ENCODE measurements at places on chromosomes 6 and 20.
A peak's percentile ranks its signal among the peaks of the same experiment; 100 is the strongest.

- peak; percentile 83 for DNase-seq
These were observed 171.4 kb upstream of the ZNF337 start for GRCh38 chr20:25867776-25868649.

GRCh38 chr6:353642-354614 lies 37.6 kb upstream of the IRF4 start:
- no peak for DNase-seq

- DNase-seq, result peak; percentile 37
These were observed 24.4 kb downstream of the DYNLT1 start for GRCh38 chr6:158619922-158620801.

- DNase-seq, result no peak
These were observed 3.9 kb upstream of the SYS1 start for GRCh38 chr20:45359069-45359405.

DNA sequence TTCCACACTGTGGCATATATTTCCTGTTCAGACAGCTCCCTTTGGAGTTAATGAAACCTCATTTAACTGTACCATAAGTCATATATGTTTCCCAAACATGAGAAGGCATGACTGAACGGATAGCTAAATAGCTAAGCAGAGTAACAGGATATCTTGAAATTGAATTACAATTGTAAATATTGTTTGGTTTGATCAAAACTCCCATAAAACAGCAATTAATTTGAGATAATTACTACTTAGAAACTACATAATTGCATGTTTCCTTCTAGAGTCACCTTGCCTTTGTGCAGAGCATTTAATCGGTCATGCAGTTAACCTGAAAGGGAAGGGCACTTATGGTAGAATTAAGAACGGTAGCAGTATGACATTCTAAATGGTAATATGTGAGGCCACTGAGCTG lies 179.0 kb upstream of the MAP3K7 start:
- DNase-seq, result no peak

GRCh38 chr6:56359201-56359899 lies 112.0 kb upstream of the COL21A1 start:
- peak; percentile 64 for DNase-seq

DNA sequence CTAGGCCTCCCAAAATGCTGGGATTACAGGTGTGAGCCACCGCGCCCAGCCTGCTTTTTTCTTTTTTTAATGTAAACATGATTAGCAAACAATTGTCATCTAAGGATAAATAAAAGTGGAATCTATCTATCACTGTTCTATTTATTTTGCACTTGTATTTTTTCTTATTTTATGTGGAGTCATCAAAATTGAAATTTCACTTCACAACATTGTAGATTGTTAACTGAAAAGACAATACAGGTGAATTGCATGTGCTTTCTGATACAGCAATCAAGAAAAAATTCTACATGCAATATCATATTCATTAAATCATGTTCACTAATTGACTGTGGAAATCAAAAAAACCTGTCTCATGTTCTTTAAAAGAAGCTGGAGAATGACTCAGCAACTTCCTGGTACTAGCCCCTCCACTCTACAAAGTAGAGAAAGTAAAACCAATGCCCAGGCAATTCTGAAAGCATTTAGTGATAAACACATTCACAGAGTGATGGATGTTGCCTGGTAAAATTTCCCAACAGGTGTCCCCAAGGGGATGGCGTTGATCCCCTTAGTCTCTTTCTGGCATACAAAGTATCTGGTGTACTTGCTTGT lies 10.7 kb upstream of the RFX6 start:
- DNase-seq, result no peak

- DNase-seq, result no peak
These were observed 130.5 kb downstream of the ZFP64 start for GRCh38 chr20:52060794-52061714.

DNA sequence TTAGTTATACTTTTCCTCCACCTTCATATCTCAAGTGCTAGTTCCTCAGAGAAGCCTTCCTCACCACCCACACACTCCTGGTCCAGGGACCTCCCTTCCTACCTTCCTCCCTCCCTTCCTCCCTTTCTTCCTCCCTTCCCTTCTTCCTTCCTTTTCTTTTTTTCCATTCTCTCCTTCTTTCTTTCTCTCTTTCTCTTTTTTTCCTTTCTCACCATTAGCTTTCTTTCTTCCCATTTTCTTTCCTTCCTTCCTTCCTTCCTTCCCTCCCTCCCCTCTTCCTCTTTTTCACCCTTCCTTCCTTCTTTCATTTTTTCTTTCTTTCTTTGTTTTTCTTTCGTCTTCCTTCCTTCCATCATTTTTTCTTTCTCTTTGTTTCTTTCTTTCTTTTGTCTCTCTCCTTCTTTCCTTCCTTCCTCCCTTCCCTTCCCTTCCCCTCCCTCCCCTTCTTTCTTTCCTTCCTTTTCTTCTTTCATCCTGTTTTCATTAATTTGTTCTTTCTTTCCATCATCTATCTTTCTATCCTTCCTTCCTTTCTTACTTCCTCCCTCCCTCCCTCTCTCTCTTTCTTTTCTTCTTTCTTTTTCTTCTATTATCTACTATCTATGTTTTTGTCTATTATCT lies 416.0 kb downstream of the PLCB1 start:
- DNase-seq, result no peak

- DNase-seq, result no peak
These were observed 30.9 kb downstream of the SRC start for GRCh38 chr20:37376791-37377190.

DNA sequence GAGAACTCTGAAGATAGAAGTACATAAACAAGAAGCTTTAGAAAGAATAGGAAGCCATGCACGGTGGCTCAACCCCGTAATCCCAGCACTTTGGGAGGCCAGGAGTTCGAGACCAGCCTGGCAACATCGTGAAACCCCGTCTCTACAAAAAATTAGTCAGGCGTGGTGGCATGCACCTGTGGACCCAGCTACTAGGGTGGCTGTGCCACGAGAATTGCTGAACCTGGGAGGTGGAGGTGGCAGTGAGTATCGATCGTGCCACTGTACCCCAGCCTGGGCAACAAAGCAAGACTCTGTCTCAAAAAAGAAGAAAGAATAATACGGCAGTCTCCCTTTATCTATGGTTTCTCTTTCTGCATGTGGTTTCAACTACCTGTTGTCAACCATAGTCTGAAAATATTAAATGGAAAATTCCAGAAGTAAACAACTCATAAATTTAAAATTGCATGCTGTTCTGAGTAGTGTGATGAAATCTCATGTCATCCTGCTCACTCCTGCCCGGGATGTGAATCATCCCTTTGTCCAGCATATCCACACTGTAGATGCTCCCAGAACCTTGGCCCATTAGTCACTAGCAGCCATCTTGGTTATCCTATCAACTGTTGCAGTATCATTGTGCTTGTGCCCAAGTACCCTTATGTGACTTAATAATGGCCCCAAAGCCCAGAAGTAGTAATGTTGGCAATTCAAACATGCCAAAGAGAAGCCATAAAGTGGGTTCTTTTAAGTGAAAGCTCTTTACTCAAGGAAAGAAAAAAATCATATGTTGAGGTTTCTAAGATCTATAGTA lies 22.1 kb downstream of the DEK start:
- no peak for DNase-seq

DNA sequence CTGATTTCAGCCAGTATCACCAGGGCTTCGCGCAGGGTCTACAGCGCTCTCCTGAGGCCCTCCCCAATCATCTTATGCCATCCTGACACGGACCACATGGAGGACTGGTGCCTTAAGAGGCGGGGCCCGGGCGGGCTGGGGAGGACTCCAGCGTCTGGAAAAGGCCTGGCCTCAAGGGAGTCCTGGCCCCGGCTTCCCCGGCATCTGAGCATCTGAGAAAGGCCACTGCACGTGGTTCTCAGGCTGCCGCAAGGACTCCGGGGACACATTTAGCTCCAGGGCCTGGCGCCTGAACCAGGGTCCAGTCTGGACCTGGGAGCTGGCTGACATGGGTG lies 21.4 kb downstream of the BHLHE23 start:
- no peak for DNase-seq

- no peak for DNase-seq
These were observed 20.6 kb downstream of the CYP39A1 start for GRCh38 chr6:46632053-46632452.

DNA sequence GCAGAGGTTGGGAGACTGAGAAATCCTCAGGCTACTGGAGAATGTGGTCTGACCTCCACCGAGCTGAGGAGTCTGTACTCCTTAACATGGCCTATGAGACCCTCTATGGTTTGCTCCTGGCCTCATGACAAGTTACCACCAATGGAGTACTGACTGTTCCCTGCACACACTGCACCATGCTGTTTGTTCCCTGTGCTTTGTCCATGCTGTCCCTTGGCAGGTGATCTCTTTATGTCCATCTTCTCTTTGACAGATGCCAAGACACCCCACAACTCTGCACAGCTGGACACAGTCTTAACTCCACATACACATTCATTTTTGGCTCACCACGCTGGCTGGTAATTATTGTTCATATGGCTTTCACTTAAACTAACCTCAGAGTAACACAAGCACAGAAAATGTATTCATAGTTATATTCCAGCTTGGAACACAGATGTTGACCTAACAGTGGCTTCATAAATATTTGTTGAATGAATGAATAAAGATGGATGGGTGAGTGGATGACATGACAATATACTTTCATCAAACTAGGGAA lies 258.0 kb downstream of the ATXN1 start:
- DNase-seq, result no peak

DNA sequence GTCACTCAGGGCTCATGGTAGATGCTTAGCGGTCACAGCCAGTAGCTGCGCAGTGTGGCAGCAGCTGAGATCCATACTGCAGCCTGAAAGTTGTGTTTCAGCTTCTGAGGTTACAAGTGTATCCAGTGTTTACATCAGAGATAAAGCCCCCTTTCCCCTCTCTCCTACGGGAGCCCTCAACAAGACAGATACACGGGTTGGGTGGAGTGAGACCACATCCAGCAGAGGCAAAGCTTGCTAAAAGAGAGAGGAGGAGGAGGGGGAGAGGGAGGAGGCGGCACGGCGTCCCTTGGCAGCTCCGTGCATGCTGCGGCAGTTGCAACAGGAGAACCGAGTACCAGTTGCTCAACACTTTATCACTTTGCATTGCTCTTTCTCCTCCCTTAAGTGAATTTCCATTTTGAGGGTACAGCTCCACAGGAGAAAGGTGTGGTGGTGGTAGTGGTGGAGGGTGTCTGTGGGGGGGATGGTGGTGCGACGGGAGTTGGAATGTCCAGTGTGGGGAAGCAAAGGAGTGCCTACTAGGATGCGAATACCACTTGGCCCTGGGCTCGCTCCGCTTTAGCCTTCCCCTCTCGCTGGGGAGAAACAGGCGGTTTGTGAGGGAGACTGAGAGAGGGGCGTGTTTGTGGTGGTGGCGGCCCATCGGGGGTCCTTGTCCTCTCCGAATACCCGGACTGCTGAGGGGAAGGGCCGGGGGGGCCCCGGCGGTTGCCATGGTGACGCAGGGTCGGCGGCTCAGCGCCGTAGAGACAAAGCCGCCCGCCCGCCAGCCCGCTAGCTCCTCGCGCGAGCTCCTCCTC lies 405 bp upstream of the RNF182 start:
- peak; percentile 63 for DNase-seq

DNA sequence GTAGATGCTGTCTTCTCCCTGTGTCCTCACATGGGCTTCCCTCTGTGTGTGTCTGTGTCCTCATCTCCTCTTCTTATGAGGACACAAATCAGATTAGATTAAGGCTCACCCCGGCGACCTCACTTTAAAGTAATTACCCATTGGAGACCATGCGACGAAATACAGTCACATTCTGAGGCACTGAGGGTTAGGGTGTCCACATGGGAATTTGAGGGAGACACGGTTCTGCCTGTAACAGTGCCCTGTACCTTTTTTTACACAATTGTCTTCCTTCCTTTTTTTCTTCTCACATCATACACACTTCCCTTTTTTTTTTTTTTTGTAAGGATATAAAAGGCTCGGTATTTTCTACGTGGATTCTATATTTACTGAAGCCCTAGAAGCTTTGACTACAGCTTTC lies 48.9 kb downstream of the DEK start:
- DNase-seq, result no peak

GRCh38 chr6:4943716-4944115 lies 60.1 kb downstream of the RPP40 start:
- no peak for DNase-seq

- no peak for DNase-seq
These were observed 585.7 kb upstream of the MARCKS start for GRCh38 chr6:113271437-113271836.

DNA sequence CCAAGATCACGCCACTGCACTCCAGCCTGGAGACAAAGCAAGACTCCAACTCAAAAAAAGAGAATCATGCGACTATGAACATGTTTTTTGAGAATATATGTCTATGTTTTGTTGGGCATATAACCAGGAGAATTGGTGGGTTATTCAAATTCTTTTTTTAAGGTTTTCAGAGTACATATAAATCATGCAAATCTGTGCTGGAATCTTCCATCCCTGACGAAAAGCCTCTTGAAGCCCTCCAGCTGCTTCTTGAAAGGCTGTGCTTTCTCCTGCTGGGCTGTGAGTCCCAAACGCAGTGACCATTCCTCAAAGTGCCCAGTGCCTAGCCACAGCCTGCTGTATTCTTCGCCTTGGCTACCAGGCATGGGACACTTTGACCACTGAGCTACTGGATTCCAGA lies 9.2 kb upstream of the RAB22A start:
- DNase-seq, result no peak

GRCh38 chr6:3061501-3061941 lies 6.8 kb upstream of the RIPK1 start:
- no peak for DNase-seq

- DNase-seq, result no peak
These were observed 193.5 kb downstream of the UNC5CL start for GRCh38 chr6:40845553-40845952.

DNA sequence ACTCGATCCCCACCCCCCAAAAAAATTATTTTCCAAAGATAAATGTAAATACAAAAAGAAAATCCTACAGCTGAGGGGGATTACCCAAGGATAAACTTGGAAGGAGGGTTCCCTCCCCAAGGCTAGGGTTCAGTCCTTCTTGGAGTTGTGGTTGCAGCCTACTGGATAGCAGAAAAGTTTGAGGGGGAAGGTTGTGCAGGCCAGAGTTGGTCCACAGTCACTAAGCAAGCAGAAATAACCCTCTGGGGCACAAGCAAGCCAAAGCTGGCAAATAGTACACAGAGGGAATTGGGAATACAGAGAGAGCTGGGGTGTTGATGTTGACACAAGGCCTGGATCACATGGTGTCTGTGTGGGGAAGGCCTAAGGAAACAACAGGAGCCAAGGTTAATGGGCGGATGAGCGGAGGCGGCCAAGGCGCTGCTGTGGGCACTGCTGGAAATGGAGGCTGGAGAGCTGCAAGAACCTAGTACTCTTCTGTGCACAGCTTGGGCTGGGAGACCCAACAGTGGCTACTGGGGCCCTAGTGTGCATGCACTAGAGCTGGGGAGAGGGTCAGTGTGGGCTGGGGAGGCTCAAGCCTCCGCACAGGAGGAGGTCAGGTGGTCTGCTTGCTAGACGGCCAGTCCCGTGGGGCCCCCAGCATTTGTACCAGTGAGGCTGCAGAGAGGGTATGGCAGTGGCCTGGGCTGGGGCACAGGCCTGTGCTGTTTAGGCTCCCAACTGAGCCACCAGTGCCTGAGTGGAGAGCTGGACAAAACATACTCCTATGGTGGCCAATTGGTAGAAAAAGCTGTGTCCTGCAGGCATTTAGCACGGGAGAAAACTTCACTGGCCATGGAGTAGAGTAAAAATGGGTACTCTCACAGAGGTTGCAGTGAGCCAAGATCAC lies 5.5 kb upstream of the SNRPB start:
- DNase-seq, result no peak

All from activated CD8-positive, alpha-beta memory T cell treated with anti-CD3 and anti-CD28 coated beads for 24 hours (primary cell).